Nucleus accumbens (tissue), 56 donors: ENCODE measurements at places on chromosomes 3 and 15.

- no peak for DNase-seq
These were observed 35.9 kb upstream of the GOLGA6L9 start for GRCh38 chr15:82393671-82394070.

DNA sequence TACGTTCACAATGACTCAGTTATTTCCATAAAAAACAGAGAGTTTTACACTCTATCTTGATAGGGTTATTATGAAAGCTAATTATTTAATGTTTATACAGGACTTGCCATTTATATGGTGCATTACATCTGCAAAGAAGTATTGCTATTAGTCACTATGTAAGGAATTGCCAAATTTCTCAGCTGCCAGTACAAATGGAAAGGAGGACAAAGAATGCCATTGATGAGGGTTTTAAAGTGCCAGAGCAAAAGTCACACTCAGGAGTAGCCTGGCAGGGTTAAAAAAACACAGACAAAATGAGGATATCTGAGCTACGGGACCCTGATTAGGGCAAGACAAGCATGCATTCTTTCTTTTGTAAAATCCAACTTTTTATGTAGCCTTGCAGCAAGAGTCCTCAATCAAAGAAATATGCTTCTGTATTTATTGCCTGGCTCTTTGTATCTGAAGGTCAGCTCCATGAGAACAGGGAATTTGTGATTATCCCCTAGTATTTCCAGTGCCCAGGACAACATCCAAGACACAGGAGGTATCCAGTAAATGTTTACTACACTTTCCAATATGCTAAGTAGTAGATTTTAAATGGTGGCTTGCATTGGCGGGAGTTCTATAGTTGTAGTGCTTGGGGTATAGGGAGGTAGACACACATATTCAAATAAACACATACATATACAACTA is 1013.6 kb downstream of the ROBO1 start:
- peak; percentile 16 for DNase-seq

DNA sequence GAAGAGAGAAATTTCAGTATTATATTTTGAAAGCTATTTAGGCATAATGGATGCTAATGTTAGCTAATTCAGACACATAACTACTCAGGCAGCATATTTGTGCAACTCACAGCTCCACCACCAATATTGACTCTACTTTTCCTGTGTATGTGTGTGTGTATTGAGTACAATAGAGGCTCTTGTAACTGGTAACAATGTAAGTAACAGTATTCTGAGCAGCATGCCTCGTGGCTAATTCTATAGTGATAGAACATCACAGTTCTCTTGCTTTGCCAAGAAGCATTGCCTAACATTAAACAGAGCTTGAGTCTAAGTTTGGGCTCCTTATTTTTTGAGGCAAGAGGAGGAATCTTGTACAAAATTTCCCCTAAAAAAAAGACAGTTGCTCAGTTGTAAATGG is 98.6 kb upstream of the ARHGEF26 start:
- DNase-seq: no peak

DNA sequence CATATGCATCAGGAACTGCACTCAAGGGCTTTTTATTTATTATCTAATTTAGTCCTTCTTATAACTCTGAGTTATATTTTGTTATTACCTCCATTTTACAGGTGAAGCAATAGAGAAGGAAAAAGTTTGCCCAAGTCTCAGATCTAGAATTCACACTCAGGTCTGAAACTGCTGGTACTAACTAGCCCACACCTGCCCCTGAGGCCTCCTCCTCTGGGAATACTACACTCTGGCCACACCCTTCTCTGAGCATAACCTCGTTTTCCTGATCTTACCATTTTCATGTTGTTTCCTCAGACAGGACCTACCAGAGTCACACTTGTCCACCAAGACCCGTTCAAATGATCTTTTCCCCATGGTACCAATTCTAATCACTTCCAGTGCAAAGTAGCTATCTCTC is 94.1 kb upstream of the CHRM5 start:
- DNase-seq: no peak

- no peak for DNase-seq
These were observed 213.3 kb upstream of the GBE1 start for GRCh38 chr3:81974751-81975150.

DNA sequence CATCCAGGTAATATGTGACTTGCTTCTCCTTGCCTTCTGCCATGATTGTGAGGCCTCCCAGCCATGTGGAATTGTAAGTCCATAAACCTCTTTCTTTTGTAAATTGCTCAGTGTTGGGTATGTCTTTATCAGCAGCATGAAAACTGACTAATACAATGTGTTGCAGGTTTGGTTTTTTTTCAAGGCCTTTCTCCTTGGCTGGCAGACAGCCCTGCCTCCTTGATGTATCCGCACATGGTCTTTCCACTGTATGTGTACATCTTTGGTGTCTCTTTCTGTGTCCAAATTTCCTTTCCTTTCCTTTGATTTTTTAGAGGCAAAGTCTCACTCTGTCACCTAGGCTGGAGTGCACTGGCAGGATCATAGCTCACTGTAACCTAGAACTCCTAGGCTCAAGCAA is 260.1 kb downstream of the TUSC7 start:
- no peak for DNase-seq

DNA sequence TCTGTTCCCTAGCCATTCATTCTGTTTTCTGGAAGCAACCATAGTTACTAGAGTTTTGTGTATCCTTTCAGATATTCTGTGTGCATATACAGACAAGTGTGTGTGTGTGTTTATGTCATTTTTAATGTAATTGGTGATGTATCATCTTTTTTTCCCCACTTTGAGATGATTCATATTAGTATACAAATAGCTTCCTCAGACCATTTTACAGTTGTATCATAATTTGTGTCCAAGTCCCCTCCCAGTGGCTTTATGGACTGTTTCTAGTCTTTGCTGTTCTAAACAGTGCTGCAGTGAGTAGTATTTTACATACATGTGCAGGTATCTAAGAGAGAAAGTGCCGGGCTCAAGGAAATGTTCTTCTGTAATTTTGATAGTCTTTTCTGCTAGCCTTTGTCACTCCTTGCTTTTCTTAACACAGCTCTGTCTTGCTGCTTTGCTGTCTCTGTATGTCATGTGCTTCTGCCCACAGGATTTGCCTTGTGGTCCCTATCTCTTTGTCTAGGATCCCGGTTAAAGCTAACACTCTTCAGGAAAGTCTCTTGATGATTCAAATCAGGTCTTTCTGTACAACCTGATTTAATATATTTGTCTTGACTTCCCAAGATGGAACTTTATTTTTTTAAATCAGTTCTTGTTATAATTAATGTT is 31.5 kb upstream of the FBXL22 start:
- no peak for DNase-seq

DNA sequence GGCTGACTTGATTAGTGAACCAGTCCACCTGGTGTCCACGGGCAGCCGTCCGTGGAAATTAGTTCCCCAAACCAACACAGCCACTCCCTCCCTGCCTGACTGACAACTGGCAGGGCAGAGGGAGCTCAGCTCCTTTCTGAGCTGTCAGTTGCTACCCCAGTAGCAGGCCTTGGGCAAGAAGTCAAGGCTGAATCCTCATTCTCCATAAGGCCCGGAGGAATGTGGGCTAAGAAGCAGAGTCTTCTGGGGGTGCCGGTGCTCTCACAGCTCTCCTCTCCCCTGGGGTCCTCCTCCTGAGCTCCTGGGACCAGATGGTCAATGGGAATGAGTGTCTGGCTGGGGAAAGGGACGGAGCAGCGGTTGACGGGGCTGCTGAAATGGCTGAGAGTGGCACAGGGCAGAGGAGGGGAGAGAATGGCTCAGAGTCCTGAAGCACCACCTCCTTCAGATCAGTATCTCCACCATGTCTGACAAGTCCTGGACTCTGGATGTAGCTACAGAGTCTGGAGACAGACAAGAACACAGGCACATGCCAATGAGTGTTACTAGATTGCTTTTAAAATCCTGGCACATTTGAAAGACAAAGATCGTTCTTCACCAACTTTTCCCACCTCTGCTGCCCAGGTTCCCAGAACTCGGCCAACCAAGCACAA is 16.9 kb downstream of the AMOTL2 start:
- no peak for DNase-seq

- DNase-seq: no peak
These were observed at the start of gene CD80 for GRCh38 chr3:119559441-119559963. Gene CD80 (minus strand): TSS chr3:119559614. CDS start chr3:119557728, 1,886 bp downstream.

DNA sequence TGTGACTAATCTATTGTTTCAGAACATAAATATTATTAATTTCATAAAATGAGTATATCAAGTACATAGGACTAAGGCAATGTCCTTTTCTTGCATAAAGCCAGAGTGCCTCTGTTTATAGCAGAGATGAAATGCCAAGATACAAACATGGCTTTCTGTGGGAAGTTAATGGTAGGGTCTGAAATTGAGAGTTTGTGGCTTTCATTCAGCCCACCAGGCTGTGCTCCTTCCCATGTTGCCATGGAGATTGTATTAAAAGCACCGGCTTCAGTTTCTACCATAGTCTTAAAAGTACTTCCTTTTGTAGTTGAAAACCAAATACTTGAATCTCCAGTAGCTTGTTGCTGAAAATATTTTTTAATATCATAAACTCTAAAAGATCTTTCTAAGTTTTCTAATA is 114.0 kb downstream of the LRRC28 start:
- DNase-seq: no peak

DNA sequence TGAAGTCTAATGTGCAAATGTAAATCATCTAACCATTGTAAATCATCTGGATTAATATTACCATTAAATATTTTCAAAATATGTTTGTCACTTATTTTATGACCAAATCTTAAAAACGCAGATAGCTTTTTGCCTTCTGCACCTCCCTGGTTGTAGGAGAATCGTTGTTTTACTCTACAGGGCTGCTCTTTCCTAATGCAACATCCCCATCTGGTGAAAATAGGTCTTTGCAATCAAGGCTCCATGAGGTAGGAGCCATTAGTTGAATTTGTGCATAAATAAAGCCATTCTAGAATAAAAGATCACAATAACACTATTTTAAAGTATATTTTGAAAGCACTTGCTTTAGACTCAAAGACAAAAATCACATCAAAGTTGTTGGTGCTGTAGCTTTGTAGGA is 535.6 kb upstream of the AGTR1 start:
- no peak for DNase-seq
